ENCODE measurements at places on chromosomes 13 and 19.

GRCh38 chr13:111472559-111473460 lies 152.4 kb downstream of the TEX29 start:
- no peak for DNase-seq

- DNase-seq = no peak
These were observed 27.6 kb upstream of the MATK start for GRCh38 chr19:3813473-3814392.

- DNase-seq = no peak
These were observed 2.3 kb downstream of the AMH start for GRCh38 chr19:2251106-2252054.

- DNase-seq = no peak
These were observed 216.5 kb downstream of the RFC3 start for GRCh38 chr13:34034411-34034810.

DNA sequence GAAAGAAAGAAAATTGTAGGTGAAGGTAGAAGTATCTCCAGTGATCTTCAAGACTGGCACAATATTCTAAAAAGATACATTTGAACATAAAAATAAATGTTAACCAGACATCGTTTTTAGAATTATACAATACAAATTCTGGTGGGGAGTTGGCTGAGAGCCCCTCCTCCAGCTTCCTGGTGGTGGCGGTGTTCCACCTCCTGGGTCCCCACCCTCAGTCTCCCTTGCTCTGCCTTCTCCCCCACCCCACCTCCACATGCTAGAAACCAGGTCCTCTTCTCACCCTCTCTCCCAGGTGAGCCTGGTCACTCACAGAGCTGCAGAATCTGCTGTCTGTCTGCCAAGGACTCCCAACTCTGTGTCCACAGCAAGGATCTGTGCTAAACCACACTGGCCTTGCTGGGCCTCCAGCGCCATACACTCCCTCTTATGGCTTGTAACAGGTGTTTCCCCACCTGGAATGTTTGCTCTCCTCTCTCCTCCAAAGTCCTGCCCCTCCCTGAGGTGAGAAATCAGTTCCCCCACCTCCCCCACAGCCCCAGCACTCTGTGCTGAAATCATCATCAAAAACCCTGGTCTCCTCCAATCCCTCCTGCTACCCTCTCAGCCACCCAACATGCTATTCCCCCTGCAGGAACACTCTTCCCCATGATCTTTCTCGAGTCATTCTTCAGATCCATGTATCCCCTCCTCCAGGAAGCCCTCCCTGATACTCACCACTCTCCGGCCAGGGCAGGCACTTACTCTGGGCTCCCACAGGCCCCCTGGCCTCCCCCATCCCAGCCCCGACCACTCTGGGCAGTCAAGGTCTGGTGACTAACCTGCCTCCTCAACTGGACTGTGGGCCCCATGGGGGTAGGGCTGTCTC lies 20.5 kb upstream of the CYP2S1 start:
- DNase-seq = no peak

- peak; percentile 83 for DNase-seq
These were observed 1887.4 kb downstream of the PCDH9 start for GRCh38 chr13:65342541-65343337.

DNA sequence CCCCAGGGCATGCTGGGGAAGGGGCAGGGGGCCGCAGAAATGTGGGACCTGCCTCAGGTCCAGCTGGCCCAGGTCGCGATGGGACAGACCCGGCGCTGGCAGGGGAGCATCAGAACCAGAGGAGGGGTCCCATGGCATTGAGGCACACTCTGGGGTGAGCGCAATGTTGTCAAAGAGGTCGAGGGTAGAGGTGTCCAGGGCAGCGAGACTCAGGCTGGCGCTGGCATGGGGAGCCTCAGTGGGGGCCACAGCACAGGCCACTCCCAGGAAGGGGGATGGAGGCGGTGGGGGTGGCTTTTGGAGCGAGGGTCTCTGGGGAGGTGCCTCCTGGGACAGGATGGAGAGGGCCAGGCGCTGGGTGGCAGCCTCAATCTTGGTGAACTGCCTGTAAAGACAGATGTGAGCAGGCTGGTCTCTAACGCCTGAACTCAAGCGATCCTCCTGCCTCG lies 944 bp downstream of the C19orf85 start:
- DNase-seq = no peak

DNA sequence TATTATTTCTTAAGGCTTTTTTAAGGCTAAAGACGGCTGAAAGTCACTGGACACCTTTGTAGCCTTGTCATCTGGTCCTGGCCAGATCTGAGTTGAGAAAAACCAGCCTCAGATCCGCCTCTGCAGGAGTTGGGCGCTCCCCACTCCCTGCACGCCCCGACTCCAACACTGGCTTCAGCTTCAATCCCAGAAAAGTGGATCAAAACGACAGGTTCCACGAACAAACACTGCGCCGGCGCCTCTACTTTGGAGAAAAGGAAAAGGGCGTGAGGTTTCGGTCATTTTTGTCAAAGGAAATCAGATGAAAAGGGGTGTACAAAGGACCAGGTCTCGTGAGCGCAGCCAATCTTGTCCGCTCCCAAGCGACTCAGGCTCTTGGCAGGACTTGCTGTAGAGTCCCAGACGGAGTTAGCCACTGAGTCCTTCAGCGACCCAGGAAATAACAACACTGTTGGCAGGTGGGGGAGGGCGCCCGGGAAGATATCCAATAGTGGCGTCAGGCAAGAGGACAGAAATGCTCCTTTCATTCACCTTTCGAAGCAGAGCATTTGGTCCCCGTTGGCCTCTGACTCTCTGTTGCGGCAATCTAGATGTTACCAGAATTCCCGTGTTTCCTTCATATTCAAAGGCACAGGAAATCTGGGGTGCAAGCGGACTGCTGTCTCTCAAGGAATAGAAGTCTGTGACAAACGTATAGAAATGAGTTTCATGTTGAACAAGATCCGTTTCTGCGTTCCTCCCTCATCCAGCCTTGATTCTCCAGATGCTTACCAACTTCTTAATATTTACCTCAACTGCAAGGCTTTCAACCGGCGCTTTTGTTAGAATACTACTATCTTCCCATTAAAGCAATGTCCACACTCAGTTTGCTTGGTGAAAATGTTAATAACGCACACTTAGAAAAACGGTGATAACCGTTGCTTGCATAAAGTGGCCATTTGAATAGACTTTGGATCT lies 1.8 kb upstream of the CCNA1 start:
- DNase-seq = peak; percentile 29

GRCh38 chr13:110483386-110483968 lies 78.0 kb downstream of the RAB20 start:
- no peak for DNase-seq

DNA sequence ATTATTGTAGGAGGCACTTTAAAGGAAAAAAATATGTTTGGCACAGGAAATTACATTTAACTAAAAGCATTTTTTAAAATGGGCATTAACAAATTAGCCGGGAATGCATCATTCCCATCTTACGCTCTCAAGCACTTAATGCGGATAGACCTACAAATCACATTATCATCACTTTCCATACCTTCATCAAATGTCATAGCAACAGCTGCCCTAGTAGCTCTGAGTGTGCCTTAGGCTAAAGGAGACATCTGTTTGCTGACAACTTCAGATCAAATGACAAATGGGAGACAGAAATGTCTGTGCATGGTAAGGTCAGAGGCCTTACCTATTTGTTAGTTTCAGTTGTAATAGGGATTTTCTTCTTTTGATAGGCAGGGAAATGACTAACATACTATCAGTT lies 773.2 kb upstream of the SLC10A2 start:
- DNase-seq = no peak

GRCh38 chr13:95441326-95441725 lies 111.2 kb upstream of the CLDN10 start:
- no peak for DNase-seq

DNA sequence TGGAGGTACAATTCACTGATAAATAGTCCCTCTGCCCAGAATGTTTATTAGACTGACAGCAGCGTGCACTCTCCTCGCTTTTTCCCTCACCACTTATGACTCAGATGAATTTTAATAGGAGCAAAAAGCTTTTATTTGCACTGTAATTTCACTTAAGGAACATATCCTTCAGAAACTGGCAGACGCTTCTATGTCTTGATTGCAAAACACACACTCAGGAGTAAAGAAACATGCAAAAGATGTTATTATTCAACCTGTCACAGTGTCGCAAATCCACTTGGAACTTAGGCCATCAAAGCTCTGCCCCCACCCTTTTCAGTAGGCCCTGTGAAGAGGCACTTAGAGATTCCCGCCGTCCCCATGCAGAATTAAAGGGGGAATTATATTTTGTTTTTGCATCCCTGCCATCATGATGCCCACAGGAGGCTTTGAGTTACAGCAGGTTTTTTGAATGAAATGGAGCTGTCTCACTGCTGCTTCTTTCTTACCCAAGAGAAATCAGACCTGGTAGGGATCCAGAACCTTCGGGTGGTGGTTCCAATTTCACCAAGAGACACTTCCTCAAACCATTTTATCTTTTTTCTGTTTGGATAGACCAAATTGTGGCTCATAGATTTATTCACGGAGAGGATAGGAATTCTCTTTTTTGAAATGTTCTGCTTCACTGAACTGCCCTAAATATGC lies 74.5 kb downstream of the GGACT start:
- peak; percentile 10 for DNase-seq

DNA sequence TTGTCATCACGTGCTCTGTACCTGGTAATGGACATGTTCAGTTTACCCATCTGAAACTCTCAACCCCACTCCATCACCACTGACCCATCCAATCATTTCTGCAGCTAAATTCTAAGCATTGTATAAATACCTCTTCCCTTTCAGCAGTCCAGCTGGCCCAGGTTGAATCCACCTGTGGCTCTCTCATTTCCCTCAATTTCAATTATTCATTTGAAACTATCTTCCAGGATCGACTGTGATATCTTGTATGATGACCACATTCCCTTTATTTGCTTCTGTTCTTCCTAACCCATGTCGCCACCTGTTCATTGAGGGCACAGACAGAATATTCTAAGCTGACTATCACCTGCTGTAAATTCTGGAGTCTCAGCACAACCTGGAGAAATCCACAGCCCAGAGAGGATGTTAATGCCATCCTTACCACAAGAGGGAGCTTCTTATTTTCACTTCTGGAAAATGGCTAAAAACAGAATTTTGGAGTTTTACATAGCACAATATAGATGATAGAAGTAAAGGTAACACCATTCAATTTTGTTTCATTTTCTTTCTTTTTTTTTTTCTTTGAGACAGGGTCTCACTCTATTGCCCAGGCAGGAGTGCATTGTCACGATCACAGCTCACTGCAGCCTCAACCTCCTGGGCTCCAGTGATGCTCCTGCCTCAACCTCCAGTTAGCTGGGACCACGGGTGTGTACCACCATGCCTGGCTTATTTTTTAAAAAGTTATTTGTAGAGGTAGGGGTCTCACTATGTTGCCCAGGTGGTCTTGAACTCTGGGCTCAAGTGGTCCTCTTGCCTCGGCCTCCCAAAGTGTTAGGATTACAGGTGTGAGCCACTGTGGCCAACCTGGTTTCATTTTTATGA lies 38.6 kb downstream of the ZNF823 start:
- peak; percentile 58 for DNase-seq

- no peak for DNase-seq
These were observed 141.7 kb downstream of the URI1 start for GRCh38 chr19:30083701-30084156.

DNA sequence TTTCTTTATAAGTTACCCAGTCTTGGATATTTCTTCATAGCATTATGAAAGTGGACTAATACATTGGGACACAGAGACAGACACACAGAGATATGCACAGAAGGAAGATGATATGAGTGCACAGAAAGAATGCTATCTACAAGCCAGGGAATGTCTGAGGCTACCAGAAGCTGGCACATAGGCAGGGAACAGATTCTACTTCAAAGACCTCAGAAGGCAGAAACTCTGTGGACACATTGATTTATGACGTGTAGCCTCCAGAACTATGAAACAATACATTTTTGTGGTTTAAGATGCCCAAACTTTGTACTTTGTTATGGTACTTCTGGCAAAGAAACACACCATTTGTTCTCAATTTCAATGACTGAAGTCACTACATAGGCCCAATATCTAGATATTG lies 556.7 kb downstream of the PCDH9 start:
- no peak for DNase-seq

DNA sequence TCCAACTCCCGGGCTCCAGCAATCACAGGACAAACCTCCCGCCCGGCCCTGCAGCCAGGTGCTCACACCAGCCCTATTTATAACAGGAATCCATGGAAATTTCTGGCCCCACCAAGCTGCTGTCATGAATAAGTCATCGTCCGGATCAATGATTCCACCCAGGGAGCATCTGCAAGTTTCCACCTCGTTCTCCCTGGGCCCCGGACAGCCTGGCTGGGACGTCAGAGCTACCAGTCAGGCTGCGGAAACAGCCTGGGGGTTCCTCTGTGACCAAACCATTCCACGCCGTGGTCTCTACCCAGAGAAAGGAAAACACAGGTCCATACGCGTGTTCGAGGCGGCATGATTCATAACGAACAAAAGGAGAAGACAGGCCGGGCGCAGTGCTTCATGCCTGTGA lies 20.7 kb upstream of the PTBP1 start:
- no peak for DNase-seq

DNA sequence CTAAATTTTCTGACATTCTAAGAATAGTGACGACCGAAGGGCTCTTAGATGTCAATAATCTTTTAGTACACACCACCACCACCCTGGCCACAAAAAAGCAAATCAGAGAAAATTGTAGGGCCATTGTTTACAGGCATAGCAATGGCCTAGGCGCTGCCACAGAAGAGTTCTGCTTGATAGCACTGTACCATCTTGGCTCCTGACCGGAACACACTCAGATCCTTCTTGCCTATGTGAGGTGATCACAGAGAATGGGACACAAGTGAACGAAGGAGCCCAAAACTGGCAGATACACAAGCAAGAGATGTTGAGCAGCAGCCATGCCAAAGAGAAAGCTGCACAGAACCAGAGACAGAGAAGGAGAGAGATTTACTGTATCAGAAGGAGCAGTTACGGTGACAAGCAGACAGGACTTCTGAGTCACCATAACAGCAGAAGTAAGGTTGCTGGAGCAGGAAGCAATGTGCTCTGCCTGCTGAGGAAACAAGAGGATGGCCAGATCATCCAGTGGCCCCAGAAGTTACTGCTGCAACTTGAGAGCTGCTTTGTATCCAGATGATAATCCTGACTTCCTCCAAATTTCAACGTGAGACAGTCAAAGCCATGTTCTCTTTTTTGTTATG lies 105.2 kb downstream of the SLITRK6 start:
- peak; percentile 97 for DNase-seq

GRCh38 chr19:53908106-53908934 lies 758 bp upstream of the CACNG7 start:
- peak; percentile 44 for DNase-seq

DNA sequence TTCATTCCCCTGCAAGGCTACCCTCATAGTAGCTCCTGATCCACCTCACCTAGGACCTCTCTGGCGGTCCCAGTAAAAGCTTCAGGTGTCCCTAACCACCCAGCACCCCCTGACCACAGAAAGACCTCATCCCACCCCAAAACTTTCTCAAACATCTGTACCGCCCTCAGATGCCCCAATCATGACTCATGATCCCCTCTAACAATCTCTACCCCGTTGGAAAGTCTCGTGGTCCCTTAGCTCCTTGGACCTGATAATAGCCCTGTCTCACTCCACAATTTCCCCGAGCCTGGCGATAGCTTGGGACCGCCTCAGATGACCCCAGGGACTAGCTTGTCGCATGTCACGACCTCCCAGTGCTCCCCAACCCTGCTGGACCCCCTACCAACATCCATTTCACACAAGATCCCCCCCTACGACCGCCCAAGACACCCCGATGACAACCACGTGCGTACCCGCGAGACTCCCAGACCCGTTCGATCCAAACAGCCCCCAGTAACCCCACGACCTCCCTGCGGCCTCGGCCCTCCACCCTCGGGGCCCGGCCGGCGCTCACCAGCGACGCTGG lies 450 bp downstream of the NDUFA11 start:
- DNase-seq = peak; percentile 80

- DNase-seq = no peak
These were observed 497.6 kb downstream of the SUCLA2 start for GRCh38 chr13:47503475-47503874.

- DNase-seq = no peak
These were observed 33.1 kb downstream of the CAPN12 start for GRCh38 chr19:38710928-38711725.
